Stimulated activated CD8-positive, alpha-beta memory T cell treated with anti-CD3 and anti-CD28 coated beads, Interleukin-4, amount 100 ng/mL, for 1 hour (primary cell): ENCODE measurements at places on chromosomes 2 and 18.
A peak's percentile ranks its signal among the peaks of the same experiment; 100 is the strongest.

- DNase-seq, result no peak
Measured at GRCh38 chr2:163733956-163734355, 1.9 kb downstream of the FIGN start.

DNA sequence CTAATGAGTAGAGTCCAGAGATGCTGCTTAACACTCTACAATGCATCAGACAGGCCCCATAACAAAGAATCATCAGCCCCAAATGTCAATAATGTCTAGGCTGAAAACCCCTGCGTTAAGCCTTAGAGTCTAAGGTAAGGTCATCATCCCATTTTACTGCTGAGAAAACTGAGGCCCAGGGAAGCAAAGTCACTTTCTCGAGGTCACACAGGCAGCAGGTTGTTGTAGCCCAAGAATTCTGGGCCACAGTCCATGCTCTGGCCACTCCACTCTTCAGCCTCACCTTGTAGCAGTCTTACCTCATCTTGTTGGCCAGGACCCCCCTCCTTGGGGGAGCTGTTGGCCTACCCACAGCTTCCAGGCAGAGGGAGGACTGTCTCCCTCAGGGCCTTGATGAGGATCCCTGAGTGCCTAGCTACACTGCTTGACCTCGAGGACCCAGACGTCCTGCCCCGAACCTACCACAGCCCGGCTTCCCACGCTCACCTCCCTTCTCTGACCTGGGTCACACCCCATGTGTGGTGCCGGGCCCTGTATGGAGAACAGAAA, 54.4 kb downstream of the SMAD7 start:
- no peak for DNase-seq

DNA sequence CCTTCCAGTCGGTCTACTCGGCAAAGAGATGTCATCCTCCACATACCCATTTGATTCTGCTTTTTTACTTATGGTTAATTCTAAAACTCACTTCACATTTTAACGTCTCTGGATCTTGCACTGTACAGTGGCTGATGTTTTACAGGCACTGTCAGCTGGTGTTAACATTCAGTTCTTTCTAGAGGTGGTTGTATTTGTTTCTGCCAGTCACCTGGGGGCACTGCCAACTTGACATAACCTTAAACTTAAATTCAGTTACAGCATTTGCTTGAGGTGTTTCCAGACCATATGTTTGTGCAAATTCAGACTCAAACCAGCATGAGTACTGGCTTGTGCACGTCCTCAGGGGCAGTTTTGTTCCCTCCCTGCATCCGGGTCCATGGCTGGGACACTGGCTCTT, 5.3 kb upstream of the TMEM185B start:
- no peak for DNase-seq

- DNase-seq, result no peak
Measured at GRCh38 chr2:74425523-74425922, 4.0 kb downstream of the WDR54 start.

DNA sequence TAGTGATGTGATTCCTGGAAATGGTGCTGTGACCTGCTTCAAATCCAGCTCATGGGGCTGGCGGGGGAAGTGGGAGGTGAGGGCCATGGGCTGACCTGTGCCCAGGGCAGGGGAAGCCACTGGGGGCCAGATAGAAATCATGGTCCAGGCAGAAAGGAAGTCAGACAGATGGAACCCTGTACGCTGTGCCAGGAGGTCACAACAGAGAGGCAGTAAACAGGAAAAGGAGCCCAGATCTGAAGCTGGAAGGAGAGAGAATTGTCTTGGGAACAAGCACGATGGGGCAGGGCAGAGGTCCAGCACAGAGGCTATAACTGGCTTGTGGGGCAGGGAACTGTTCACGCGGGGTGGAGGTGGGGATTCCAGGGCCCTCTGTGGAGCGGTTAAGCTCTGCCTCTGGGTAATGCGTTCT, 76.0 kb downstream of the RNF144A start:
- DNase-seq, result no peak

GRCh38 chr2:61660511-61661388, 122.6 kb upstream of the XPO1 start:
- no peak for DNase-seq

DNA sequence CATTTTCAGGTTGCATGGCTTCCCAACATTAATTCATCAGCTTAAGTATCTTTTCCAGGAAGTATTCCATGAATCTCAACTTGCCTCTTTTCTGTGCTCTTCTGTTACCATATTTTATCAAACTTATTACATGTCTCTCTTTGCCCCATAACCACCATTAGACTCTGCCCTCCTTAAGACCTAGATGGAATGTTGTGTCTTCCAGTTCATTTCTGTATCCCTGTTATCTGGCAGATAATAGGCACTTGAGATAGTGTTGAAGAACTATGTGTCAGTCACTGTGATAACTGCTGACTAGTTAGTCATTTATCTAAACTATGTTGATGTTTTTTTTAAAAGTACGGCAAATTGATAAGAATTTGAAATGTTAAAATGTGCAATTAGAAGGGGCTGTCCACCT, 41.8 kb downstream of the GLS start:
- no peak for DNase-seq

DNA sequence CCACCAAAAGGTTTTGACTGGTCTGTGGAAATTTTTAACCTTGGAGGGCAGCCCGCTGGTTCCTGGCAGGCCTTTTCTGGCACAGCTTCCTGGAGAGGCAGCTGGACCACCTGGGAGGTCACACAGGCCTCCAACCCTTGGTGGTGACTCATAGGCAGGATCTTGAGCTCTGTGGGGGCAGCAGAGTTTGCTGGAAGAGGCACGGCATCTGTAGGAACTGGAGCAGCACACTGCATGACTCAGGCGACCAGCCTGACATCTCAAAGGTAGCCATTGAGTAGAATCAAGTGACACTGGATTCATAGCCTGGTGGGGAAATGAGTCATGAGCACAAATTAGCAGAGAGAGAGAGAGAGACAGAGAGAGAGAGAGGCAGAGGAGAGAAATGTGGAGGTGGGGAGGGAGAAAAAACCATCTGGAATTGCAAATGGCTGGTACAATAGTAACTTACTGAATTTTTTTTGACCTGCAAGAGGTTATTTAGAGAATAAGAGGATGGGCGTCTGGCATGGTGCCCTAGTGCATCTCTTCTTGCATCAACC, 57.4 kb downstream of the TRPM8 start:
- no peak for DNase-seq

DNA sequence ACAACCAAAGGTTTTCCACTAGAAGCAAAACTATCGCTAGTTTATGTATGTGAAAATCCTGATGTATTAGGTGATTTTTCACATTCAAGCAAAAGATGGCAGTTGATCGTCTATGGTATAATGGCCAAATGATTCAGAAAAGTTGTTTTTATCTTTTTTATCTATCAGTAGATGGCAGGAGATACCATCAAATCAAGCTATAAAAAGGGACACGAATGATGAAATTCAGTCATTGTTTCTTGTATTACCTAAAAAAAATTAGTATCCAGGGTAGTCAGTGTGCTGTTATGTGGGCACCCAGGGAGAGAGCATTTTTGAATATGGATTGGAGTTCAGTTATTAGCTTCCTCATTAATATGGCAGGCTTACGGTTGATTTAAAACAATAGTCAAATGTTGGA, 22.9 kb upstream of the CAVIN2 start:
- no peak for DNase-seq

DNA sequence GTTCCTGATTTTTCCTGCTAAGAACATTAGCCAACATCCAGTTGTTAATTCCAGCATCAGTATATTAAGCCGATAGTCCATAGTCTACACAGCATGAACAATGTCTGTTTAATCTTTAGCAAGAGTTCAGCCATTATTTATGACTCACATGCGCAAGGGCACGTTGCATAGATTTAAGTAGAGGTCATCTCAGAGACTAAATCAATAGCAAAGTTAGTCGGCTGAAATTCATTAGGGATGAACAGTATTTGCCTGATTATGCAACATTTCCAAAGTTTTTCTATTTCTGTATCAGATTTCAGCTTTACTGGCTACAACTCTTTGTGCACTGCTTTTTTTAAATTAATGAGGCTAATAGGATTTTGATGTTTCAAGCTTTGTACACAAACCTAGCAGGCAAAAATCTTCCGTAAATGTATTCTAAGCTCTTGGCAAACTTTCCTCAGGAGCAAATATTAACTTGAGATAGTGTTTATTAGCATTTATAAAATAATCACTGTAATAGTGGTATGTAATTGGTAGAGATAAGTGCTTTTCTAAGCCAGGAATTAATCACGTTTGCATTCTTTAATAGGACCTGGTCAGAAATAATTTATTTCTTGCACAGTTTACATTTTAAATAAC, 578.7 kb upstream of the ID2 start:
- no peak for DNase-seq

GRCh38 chr18:25279556-25279955, 72.4 kb downstream of the ZNF521 start:
- DNase-seq, result no peak

DNA sequence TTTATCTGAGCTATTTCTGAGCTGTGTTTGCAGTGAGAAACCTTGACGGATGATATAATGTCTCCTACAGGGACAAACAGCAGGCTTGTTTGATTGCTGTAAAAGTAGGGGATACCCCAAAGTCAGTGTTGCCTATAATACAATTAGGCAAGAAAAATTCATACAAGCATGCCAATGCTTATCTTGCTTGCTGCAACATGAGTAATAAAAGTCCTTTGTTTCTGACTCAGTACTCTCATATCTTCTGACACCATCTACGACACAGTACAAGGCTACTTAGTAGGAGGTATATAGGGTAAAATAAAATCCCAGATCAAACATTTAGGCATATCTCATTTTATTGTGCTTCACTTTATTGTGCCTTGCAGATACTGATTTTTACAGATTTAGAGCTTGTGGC, 33.0 kb downstream of the ERBB4 start:
- no peak for DNase-seq

DNA sequence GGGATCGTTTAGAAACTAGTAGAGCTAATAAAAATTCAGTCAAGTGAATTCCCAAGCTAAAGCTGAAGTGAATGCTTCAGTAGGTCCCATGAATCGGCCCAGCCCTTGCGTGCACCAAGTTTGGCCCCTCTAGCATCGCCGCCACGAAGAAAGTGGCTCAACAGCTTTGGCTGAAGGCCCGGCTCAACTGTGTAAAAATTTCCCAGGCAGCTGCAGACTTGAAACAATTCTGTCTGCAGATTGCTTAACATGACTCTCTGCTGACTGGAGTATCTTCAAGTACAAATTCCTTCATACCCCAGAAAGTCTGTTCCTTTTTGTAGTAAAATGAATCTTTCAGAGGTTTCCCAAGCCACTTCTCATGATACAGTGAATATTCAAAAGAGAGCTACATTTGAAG, 32.7 kb downstream of the ALMS1 start:
- DNase-seq, result no peak

- no peak for DNase-seq
Measured at GRCh38 chr2:134080386-134081089, 173.3 kb upstream of the MGAT5 start.

- no peak for DNase-seq
Measured at GRCh38 chr2:71884303-71885042, 263.2 kb downstream of the CYP26B1 start.

GRCh38 chr2:31333527-31334183, 80.9 kb downstream of the XDH start:
- peak; percentile 22 for DNase-seq

DNA sequence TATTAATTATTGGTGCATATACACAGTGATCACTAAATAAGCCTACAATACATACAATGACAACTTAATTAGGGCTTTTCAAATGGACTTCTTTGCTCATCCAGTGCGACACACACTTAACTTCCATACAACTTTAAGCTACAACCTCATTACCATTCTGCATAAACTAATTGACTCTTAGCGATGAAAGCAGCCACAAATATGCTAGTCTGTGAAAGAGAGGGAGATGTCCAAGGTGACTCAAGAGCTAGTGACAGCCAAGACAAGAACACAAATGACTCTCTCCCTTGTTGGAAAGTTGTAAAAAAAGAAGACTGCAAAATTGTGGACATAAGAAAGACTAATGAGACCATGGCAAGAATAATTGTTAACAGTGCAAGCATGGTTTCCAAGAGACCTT, 264.8 kb downstream of the ARHGAP15 start:
- DNase-seq, result no peak

- DNase-seq, result no peak
Measured at GRCh38 chr2:223589901-223590300, 12.3 kb downstream of the SCG2 start.

- no peak for DNase-seq
Measured at GRCh38 chr2:137237055-137237454, 471.7 kb downstream of the THSD7B start.

- DNase-seq, result no peak
Measured at GRCh38 chr18:53028565-53028964, 688.6 kb downstream of the DCC start.

DNA sequence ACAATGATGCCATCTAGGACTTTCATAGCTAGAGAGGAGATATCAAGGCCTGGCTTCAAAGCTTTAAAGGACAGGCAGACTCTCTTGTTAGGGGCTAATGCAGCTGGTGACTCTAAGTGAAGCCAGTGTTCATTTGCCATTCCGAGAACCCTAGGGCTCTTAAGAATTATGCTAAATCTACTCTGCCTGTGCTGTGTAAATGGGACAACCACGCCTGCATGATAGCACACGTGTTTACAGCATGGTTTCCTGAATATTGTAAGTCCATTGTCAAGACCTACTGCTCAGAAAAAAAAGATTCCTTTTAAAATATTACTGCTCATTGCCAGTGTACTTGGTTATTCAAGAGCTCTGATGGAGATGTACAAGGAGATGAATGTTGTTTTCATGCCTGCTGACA, 188.4 kb downstream of the SEPTIN10 start:
- DNase-seq, result no peak

DNA sequence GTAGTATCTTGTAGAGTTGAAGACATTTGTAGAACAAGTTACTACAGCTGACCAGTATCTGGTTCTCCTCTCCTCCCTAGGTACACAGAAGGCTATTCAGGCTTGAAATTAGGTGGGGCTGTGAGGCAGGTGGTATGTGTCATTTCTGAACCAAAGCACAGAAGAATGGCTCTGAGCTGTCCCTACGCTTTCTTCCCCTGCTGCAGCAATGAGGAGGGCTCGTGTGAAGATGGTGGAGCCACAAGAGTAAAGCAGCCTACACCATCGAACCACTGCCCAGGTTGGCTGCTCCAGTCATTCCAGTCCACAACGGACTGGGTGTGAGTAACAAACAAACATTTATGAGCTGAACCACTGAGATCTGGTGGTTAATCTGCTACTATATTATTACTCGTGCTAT, 148.9 kb downstream of the DTNB start:
- no peak for DNase-seq

GRCh38 chr18:76709659-76710645, 112.4 kb upstream of the ZNF236 start:
- no peak for DNase-seq
